ENCODE measurements at places on chromosomes 2 and 18.

GRCh38 chr2:69436596-69436937, 668 bp downstream of the NFU1 start:
- DNase-seq, result no peak

DNA sequence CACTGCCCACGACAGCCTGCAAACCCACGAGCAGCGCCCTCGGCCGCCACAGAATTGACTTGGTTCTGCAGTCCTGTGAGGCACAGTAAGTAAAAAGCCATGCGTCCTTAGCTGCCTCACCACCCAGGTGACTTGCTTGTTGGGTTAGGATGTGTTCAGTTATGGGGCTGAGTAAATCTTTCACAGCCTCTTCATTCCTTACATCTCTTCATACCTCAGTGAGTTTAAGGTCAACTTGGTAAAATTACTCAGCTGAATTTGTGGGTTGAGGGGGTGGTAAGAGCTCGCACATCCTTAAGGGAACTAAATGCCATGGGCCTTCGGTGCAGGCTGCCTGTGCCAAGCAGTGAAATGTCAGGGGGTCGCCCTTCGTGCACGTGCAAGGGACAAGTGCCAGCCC, 165.2 kb upstream of the ALKAL2 start:
- DNase-seq, result no peak

GRCh38 chr2:207351171-207351570, 178.6 kb upstream of the CREB1 start:
- DNase-seq, result no peak

DNA sequence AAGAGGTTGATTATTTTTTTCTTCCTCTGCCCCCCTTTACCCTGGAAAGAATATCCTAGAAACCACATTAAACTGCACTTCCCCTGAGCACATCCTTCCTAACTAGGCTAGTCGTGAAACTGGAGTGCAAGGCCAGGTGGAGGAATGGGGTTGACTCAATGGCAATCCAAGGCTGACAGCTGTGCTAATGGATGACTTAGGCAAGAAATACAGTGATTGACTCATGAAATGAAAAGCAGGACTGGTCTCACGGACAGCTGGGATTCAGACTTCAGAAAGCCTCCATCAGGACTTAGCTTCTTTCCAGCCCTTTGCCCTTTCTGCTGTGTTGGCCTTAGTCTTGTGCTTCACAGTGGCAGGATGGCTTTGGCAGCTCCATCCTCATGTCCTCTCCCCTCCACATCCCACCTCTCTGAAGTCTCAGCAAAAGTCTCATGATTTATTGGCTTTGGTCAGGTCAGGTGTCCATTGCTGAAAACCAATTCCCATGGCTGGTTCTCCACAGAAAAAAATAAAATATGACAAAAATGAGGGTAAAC, 33.8 kb downstream of the INSIG2 start:
- no peak for DNase-seq

- no peak for DNase-seq
Measured at GRCh38 chr18:30852541-30852940, 190.0 kb downstream of the DSC3 start.

DNA sequence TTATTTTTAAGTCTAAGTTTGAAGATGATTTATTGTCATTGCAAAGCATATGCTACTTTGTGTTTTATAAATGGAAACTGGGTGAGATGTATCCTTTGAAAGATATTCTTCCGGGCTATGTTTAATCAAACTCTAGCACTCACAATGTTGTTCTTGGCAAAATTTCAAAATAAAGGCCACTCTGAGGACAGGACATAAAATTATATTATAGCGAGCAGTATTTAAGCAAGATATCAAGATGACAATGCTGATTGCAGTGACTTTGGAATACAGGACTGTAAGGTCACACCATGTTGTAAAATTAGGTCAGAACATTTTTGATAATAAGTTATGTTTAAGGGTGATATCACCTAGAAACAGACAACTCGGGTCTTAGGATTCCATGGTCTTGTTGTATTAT, 14.2 kb downstream of the RPRM start:
- no peak for DNase-seq

DNA sequence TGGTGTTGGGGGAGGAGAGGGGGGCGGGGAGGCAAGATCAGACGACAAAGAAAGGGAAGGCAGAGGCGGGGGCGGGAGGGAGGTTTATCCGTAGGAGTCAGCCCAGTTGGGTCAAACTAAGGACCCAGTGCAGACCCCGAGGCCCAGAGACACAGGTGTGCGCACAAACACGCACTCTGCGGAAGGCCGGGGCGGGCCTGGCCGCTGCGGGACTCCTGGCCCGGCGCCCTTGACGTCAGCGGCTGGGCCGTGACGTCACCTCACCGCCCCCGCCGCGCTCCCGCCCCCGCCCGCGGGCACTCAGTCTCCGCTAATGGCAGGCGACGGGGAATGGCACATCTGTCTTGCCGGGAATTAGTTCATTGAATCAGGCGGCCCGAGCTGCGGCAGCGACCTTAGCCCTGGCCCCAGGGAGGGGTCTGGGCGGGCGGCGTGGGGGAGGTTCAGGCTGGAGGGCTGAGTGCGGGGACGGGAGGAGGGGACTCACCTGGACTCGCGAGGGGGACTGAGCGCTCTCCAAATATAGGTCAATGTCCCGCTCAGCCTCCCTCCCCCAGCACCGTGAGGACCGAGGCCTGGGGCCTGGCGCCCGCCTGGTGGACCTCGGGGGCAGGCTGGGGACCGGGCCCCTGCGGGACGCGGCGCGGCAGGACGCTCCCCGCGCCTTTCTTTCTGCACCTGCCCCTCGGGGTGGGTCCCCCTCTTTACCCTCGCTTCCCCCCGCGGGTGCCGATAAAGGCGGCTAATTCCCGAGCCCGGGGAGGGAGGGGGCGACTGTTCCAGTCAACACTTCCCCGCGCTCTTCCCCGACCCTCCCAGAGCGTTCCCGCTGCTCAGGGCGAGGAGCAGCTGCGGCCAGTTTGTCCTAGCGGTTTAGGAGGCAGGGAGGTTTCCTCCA, 15.5 kb upstream of the ECEL1 start:
- DNase-seq, result peak; percentile 55

GRCh38 chr2:191869781-191870180, 22.9 kb upstream of the CAVIN2 start:
- no peak for DNase-seq

- no peak for DNase-seq
Measured at GRCh38 chr2:216932113-216932862, 72.4 kb upstream of the TNP1 start.

GRCh38 chr2:10497797-10498251, 49.7 kb upstream of the ODC1 start:
- DNase-seq, result no peak

DNA sequence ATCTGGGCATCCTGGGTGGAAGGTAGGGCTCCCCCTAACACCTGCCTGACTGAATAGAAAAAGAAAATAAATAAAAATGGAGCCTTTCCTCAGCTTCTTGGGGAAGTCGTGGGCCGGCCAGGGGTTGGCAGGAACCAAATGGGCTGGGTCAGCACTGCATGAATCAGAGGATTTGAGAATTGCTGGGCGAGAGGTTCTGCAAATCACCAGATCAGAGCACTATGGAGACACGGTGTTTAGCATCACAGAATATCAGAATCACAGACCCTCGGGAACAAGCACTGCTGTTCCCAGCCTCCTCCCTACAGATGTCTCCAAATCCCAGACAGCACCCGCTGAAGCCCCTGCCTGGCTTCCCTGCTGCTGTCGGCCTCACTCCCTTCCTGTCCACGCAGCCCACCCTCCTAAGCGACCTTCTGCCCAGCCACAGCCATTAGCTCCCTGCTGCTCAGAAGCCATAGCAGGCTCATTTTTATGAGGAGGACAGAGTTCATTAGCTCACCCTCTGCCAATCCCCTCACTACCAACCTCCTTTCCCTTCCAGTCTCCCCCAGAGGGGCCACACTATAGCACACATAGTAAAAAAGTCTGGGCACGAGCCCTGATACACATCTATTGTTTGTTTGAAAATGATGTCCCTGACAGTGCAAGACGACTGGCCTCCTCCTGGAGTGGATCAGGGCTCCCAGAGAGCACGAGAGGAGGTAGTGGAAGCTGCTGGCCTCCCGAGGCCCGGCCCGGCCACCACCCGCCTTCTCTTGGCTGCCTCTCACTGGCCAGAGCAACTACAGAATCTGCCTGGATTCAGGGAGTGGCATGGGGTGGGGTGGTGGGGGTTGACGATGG, 64.6 kb upstream of the TAF1B start:
- no peak for DNase-seq

- DNase-seq, result no peak
Measured at GRCh38 chr2:108588070-108588668, 53.9 kb downstream of the LIMS1 start.

DNA sequence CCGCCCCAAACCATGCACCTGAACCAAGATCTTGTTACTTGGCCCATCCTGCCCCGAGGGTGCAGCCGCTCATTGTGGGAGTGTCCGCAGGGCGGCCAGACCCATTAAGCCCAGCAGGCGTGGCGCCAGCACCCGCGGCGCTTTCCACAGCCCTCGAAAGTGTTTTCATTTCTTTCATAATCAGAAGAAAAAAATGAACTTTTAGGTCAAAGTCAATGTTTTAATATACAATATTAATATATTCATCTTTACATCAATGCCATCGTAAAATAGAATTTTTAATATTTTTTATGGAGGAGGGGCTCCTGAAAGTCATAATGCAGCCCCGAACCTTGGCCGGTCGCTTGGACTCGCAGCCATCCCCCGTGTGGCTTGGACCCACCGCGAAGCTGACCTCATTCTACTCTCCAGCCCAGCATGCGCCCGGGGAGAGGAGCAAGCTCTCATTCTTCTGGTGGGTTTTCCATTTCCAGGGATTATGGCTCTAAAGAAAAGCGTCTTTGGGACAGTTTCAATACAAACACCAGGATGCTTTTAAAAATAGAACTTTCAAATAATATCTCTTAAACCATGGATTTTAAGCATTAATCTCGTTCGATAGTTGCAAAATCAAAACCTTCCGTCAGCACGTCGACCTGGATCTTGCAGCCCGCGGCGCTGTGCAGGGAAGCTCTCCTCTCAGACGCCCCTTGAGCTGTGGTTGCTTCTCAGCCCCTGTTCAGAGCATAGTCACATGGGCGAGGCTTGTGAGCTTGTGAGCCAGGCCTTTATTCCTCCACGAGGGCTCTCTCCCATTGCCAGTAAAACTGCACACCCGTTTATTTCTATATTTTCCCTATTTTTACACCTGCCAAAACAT, 17.2 kb upstream of the ASB1 start:
- DNase-seq, result no peak

DNA sequence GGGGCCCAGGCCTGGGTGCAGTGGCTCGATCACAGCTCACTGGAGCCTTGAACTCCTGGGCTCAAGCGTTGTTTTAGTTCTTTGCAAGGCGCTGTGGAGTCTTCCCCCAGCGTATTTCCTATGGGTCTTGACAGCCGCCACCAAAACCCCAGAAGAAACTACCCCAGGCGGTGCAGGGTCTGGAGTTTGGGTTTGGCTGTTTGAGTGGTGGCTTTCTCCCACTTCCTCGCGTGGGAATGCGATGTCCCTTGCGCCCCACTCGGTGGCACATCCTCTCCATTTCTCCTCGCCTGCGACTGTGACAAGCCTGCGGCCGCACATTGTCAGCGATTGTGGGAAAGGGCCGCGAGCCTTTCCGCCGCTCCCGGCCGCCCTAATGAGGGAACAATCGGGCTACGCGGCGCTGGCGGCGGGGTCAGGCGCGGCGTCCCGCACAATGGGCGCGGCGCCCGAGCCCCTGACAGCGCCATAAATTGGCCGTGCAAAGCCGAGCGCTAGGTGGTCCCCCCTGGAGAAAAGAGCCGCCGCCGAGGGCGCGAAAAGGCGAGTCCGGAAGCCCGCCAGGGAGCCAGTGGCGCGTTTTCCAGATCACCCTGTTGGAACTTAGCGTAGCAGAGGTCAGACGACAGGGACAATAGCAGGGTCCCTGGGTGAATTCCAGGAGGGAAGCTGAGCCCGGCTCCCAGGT, 194.9 kb upstream of the POU3F3 start:
- peak; percentile 50 for DNase-seq

DNA sequence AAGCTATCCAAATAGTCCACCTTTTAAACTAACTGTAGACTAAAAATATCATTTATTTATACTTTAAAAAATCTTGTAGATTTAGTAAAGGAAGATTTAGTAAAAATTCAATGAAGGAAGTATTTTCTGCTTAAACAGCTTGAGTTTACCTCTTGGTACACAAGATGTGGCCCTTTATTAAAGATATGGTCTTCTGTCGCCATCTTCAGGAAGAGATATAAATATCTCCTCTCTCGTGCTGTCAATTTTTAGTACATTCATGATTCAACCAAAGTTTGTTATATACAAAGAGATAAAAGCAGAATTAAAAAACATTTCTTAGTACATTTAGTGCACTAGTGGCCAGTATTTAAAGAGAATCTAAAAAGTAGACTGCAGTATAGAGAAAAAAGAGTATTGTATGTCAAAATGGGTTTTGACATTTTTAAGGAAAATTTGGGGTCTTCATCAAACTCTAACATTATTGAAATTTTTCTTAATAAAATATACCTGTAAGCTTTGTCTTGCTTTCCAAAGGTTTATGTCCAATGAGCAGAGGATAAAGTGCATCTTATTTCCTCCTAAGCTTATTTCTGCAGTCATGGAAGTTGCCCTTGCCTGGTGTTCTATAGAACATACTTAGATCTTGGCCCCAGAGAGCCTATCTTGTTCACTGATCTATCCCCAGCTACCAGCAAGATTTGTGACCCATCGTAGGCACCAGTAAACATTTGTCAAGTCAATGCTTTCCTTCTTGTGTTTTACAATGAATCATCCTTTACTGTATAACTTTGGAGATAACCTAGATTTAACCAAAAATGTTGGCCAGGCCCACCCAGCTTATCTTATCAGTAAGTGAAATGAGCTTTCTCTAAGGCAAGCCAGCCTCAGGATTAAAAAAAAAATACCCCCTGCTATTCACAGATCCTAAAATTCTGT, 18.5 kb upstream of the EML6 start:
- no peak for DNase-seq

- no peak for DNase-seq
Measured at GRCh38 chr2:37866171-37866934, 58.7 kb upstream of the RMDN2 start.

DNA sequence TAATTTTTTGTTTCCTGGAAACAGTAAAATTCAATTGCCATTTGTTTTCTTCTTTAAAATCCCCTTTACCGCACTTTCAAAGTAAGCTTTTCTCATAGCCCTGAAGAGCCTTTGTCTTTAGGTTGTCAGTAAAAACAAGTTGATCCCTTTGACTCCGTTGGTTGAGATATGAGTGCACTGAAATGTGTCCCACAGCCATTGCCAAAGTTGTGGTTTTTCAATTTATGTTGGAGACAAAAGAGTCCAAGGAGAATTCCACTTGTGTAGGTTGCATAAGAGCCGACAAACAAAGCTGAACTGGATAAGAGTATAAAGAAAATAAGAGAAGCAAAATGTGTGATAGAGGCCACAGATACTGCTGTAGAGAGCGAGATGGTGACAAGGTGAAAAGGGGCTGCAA, 26.1 kb upstream of the HNMT start:
- DNase-seq, result no peak

All from neural crest cell (in vitro differentiated cells).